ENCODE measurements at places on chromosomes 16 and 17. TPM values are rescaled to one million over a fixed set of nuclear protein-coding genes. Genes with fewer than 3 reads are reported as not detected.
A peak's percentile ranks its signal among the peaks of the same experiment; 100 is the strongest.

GRCh38 chr17:74010903-74011302 lies 192.6 kb upstream of the RPL38 start:
- H3K4me3 ChIP-seq: no peak overlapping the region
- no peak for DNase-seq
- no peaks in the 10 kb centered on the region for H3K27me3 ChIP-seq
- no peaks in the 10 kb centered on the region for H3K36me3 ChIP-seq
- H3K27ac ChIP-seq: no peak overlapping the region

DNA sequence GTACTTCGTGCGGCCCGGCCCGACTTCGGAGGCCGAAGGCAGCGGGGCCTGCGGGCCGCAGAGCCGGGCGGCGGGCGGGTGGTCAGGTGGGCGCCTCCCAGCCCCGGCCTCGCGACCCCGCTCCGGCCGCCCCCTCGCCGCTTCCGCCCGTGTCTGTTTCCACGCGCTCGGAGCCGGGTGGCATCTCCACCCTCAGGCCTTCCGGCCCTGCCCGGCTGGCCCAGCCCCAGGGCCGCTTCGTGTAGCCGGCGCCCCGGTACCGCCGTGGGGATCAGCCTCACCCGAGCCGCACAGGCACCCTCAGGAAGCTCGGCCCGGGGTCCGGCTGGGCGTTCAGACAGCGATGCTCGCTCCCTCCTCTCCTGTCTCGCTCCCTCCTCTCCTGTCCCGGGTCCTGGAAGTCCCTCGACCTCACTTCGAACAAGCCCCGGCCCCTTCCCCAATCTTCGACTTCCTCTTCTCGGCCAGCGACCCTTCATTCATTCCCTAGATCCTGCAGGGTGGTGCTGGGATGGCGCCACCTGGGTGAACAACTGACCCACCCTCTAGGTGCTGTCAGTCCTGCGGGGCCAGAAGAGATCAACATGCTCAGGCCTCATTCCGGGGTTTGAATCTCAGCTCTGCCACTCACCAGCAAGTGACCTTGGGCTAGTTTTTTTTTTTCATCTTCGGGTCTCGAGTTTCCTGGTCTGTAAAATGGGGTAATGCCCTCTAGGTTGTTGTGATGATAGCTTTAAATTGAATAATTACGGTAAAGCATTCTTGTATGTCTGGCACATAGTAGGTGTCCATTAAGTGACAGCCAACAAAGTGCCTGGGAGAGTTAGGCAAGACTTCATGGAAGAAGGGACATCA lies 610 bp downstream of the VPS4A start:
- H3K4me3 ChIP-seq: peak overlapping the region; percentile 70
- DNase-seq: peak; percentile 49
- H3K4me1 ChIP-seq: peaks cover 11% of the 10 kb centered on the region
- H3K36me3 ChIP-seq: peaks cover 10% of the 10 kb centered on the region
- H3K27me3 ChIP-seq: no peaks in the 10 kb centered on the region

GRCh38 chr17:80762076-80762475 lies 217.4 kb downstream of the RPTOR start:
- DNase-seq: no peak
- H3K27me3 ChIP-seq: no peaks in the 10 kb centered on the region
- no peaks in the 10 kb centered on the region for H3K4me1 ChIP-seq
- H3K4me3 ChIP-seq: no peak overlapping the region
- H3K36me3 ChIP-seq: no peaks in the 10 kb centered on the region

DNA sequence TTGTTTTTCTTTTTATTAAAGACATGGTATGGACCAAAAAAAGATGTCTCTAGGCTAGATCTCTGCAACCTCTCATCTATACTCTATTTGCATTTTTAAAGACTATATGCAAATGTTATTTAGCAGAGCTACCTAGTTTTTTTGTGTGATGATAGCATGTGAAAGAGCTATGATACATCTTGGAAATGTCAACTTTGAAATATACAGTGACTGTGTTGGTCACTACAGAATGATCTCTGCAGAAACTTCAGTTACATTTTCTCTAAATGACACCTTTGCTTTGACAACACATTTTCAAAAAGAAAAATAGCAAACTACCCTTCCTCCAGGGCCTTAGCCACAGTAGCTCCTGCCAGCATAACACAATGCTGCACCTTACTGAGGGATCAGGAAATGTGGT lies 86.6 kb downstream of the PRKCB start:
- H3K36me3 ChIP-seq: no peaks in the 10 kb centered on the region
- no peaks in the 10 kb centered on the region for H3K27me3 ChIP-seq
- DNase-seq: no peak
- H3K4me1 ChIP-seq: no peaks in the 10 kb centered on the region

- H3K4me3 ChIP-seq: no peak overlapping the region
- no peaks in the 10 kb centered on the region for H3K27me3 ChIP-seq
- no peaks in the 10 kb centered on the region for H3K4me1 ChIP-seq
- DNase-seq: no peak
- H3K27ac ChIP-seq: no peak overlapping the region
Measured at GRCh38 chr16:48949636-48950035, 332.0 kb downstream of the CBLN1 start.

- no peaks in the 10 kb centered on the region for H3K27me3 ChIP-seq
- no peak overlapping the region for H3K27ac ChIP-seq
- no peak overlapping the region for H3K4me3 ChIP-seq
- no peak for DNase-seq
- no peaks in the 10 kb centered on the region for H3K36me3 ChIP-seq
- no peaks in the 10 kb centered on the region for H3K4me1 ChIP-seq
Measured at GRCh38 chr17:69954241-69954925, 120.6 kb upstream of the KCNJ16 start.

DNA sequence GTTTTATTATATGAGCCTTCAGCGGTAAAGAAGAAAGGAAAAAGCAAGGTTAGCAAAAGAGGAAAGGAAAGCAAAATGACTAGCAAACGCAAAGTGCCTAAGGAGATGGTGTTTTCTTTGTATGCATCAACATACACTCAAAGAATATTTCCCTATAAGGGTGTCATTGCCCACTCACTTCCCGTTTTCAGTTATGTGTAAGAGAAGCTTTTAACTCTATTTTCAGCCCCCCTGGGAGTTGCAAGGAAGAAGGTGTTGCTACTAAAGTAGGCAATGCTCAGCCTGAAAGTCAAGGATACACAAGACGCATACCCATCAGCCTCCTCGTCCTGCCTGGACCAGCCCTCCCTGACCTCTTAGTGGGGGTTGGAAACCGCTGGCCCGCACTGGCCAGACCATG lies 267.7 kb upstream of the ZFHX3 start:
- H3K27me3 ChIP-seq: no peaks in the 10 kb centered on the region
- no peaks in the 10 kb centered on the region for H3K4me1 ChIP-seq
- H3K4me3 ChIP-seq: no peak overlapping the region
- H3K27ac ChIP-seq: no peak overlapping the region
- no peak for DNase-seq

DNA sequence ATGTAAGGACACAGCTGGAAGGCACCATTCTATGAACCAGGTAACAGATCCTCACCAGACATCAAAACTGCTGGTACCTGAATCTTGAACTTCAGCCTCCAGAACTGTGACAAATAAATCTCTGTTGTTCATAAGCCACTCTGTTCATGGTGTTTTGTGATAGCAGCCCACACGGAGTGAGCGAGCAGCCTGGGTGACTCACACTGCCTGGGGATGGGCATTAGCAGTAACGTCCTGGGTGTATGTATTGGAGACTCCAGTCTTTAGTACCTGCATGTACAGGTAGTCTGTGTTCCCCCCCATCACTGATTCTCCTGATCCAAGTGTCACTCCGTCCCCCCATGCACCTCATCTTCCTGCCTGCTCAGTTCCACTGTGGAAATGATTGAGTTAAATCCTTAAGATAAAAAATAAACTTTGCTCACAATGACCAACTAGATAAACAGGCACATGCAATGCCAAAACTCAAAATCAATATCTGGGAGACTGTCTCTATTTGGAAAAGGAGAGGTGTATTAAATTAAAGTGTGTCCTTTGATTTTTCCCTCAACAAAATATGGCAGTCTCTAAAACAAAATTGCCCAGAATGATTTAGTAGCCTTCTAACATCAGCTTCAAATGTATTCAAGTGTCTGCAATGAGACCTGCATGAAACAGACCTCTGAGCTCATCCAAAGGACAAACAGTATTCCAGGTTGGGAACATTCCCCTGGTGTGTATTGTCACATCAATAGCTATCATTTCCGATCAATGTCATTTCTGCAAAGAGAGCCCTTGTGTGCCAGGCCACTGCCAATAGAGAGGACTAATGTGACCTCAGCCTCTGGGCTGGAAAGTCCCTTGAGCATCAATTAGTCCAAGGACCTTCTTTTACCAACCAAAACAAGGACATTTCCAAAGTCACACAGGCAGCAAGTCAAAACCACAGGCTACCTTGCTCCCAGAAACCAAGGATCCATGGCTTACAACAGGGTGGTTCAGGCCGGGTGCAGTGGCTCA lies 12.2 kb upstream of the VAT1L start:
- H3K27ac ChIP-seq: no peak overlapping the region
- no peak overlapping the region for H3K4me3 ChIP-seq
- H3K4me1 ChIP-seq: no peaks in the 10 kb centered on the region

DNA sequence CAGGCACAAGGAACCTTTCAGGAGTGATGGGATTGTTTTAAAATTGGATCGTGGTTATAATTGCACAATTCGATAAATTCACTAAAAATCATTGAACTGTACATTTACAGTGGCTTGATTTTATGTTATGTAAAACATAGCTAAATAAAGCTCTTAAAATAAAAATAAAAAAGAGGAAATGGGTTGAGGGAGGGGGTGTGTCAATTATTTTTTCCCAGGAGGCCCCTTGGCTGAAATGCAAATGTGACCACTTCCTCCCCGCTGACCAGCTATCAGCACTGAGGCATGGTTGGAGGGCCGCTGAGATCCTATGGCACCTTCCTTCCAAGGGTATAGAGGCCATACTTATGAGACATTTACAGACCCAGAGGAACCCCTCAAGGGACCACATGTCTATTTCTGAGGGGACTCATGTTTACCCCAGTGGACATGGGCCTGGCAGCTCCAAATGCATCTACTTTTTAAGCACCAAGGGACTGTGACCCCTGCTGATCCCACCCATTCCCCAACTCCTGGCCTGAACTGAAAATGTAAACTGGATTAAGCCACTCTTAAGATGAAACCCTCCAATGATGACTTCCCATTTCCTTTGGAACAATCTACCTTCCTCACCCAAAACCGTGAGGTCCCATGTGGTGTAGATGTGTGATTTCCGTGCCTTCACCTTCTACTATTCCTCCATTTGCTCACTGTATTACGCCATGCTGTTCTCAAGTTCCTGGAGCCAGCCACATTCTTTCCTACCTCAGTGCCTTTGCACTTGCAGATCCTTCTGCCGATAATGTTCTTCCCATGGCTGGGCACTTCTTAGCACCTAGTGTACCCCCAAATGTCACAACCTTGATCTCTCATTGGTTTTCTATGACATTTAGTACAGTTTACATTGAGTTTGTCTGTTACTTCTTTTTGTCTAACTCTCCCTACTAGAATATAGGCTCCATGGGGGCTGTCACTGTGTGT lies 2.8 kb upstream of the IL21R start:
- H3K27ac ChIP-seq: no peak overlapping the region
- H3K36me3 ChIP-seq: no peaks in the 10 kb centered on the region
- no peak overlapping the region for H3K4me3 ChIP-seq
- no peak for DNase-seq
- H3K27me3 ChIP-seq: no peaks in the 10 kb centered on the region
- H3K4me1 ChIP-seq: no peaks in the 10 kb centered on the region

DNA sequence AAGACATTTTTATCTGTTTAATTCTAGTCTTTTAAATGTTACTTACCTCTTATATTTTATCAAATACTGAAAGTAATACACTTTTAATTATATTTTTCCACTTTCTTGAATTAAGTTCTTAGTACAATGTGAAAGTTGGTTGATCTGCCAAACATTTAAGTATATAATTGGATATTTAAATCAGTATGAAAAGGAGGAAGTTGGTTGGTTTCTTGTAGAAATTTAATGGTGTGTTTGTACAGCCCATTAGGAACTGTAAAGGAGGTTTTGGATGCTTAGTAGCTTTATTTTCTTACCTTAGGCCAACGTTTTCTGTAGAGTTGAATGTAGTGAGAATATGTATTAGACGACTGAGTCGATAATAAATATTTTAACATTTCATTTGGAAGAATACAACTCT lies 5.4 kb downstream of the NFATC3 start:
- no peaks in the 10 kb centered on the region for H3K27me3 ChIP-seq
- no peak for DNase-seq
- H3K27ac ChIP-seq: no peak overlapping the region
- no peaks in the 10 kb centered on the region for H3K36me3 ChIP-seq

DNA sequence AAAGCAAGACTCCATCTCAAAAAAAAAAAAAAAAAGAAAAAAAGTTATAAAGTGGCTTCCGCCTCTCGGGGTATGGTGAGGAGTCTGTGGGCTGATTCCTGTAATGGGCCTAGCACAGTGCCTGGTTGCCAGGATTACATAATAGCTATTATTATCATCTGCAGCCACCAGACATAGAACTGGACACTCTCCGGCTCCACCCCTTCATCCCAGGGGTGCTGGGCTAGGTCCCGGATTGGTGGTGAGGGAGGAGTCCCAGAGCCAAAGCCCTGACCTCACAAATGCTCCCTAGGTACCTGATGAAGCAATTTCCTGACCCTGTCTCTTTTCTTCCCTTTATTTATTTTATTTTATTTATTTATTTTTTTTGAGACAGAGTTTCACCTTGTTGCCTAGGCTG lies 11.6 kb upstream of the ADGRG1 start:
- H3K36me3 ChIP-seq: no peaks in the 10 kb centered on the region
- H3K4me3 ChIP-seq: no peak overlapping the region
- no peak for DNase-seq
- peaks cover 25% of the 10 kb centered on the region for H3K4me1 ChIP-seq

DNA sequence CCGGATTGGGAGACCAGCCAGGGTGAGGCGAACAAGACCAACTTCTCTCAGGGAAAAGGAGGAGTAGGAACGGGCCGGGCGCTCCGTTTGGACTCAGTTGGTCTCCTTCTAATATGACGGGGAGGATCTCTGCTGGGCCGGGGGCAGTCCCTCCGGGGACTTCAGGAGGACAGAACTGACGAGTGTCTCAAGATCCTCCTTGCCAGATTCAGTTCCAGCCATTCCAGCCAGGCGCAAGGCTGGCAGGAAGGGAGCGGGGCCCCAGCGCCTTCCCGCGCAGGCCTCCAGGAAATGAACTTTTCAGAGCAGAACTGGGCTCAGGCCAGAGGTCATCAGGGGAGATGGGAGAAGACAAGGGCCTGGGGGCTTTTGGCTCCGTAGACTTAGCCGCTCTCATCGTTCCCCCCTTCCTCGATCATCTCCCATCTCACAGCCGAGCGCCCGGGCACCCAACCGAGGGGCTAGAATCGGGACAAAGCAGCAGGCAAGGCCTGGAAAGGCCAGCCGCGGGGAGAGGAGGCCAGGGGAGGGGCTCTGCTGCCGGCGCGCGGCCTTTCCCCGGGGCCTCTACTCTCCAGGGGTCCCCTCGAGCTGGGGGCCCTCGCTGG lies 1.6 kb downstream of the ZNF423 start:
- H3K4me3 ChIP-seq: peak overlapping the region; percentile 43
- H3K36me3 ChIP-seq: no peaks in the 10 kb centered on the region
- peaks cover 8% of the 10 kb centered on the region for H3K4me1 ChIP-seq
- peak; percentile 83 for DNase-seq
- no peaks in the 10 kb centered on the region for H3K27me3 ChIP-seq

- peaks cover 38% of the 10 kb centered on the region for H3K36me3 ChIP-seq
- H3K4me1 ChIP-seq: no peaks in the 10 kb centered on the region
- no peaks in the 10 kb centered on the region for H3K27me3 ChIP-seq
- no peak overlapping the region for H3K27ac ChIP-seq
- H3K4me3 ChIP-seq: no peak overlapping the region
Measured at GRCh38 chr17:81687770-81688541, 4.1 kb downstream of the HGS start.

Gene SEPTIN12
- total RNA-seq: not detected

Gene TBC1D3K
- not detected for total RNA-seq

Gene PRR15L
- total RNA-seq: 105 TPM

Gene MARVELD3
- 10.3 TPM for total RNA-seq

Gene FBXO39
- total RNA-seq: not detected

Gene PRSS27
- total RNA-seq: 2.1 TPM

Gene KIF18B
- 0.44 TPM for total RNA-seq

Gene SYNGR3
- total RNA-seq: 2.2 TPM

Data from kidney (tissue), 22 donors.